ENCODE measurements at places on chromosomes 16 and 17.

DNA sequence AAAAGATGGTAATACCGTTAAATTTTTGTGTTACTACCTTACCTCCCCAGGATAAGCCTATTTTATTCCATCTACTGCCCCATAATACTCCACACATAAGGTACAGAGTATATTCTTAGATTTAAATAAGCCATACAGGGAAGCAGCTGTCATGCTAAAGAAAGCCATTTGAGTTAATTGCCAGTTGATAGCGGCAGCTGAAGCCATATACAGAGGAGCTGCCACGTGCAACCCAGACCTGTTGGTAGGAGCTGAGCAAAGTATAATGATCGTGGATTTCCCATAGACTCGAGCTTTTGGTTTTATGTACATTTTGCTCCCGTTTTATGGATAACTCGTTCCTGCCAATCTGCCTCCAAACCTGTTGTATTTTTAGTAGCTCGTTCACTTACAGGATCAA is 12.0 kb downstream of the CPSF4L start:
- no peak for DNase-seq

- no peak for DNase-seq
Measured at GRCh38 chr16:28491230-28491969, 474 bp downstream of the CLN3 start.

- no peak for DNase-seq
Measured at GRCh38 chr17:40094874-40095273, 5.5 kb downstream of the NR1D1 start.

- DNase-seq = no peak
Measured at GRCh38 chr17:27455236-27455913, 873 bp upstream of the KSR1 start.

GRCh38 chr17:56111706-56112485 is 41.4 kb upstream of the ANKFN1 start:
- peak; percentile 30 for DNase-seq

GRCh38 chr16:79728923-79729240 is 128.3 kb upstream of the MAF start:
- DNase-seq = no peak

DNA sequence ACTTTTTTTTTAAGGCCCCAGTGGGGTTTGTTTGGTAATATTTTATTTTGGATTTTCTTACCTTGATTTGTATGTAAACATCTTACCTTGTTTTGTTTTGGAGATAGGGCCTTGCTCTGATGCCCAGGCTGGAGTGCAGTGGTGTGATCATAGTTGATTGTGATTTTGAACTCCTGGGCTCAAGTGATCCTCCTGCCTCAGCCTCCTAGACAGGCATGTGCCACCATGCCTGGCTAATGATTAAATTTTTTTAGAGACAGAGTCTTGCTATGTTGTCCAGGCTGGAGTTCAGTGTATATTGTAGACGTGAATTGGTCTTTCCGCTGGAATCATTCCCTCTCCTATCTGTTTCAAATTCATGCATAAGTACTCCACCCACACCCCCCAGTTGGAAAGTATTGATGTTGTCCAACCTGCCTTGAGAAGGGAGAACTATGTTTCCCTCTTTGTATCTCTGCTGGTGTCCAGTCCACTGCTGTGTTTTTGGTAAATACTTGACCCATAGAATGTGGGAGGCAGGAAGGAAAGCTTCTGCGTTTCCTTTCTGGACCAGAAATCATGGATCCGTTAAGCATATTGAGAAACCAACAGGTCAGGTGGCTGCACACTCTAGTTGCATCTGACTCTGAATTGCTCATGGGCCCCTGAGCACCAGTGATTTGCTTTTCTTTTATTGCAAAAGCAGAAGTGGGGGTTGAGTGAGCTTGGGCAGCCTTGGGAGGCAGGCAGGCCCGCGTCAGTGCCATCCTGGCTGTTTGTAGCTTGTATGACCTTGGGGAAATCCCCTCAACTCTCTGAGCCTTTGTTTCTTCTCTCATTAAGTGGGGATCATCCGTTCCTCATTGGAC is 25.0 kb downstream of the RMI2 start:
- no peak for DNase-seq

GRCh38 chr17:82933911-82934310 is 94.1 kb upstream of the ZNF750 start:
- DNase-seq = no peak

- no peak for DNase-seq
Measured at GRCh38 chr16:17798716-17799115, 328.0 kb upstream of the XYLT1 start.

GRCh38 chr16:77414752-77415231 is 20.0 kb downstream of the ADAMTS18 start:
- DNase-seq = no peak

- no peak for DNase-seq
Measured at GRCh38 chr16:87936375-87937230, at the start of gene CA5A. Gene CA5A, minus strand, starts transcription at chr16:87936529. Its CDS starts 79 bp downstream, at chr16:87936450.

DNA sequence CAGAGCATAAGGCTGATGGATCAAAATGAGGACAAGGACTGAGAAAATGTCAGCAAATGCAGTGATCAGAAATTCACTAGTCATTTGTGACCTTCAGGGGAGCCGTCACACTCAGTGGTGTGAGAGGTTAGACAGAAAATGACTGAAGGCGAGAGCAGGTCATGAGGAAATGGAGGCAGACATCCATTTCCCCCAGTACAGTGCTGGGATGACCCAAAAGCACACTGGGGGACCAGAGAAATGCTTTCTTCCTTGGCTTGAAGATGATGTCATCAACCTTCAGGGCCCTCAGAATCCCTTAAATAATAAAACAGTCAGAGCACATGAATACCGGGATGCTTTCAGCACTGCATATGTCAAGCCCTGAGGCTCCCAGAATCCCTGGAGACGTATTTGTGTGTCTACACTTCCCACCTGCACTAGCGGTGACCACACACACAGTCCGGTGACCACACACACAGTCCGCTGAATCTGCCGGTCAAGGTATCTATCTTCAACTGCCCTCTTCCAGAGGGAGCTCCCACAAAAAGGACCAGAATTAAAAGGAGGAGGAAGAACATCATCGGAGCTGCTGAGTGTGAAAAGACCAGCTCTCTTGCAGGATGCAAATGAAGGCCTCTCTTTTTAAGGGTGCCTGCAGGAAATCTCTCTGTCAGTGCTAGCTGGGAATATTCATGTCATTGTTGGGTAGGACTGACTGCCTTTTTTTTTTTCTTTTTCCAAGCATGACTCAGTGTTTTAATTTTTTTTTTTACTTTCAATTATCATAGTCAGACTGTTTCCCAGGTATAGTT is 8.2 kb downstream of the UBE2O start:
- DNase-seq = no peak

DNA sequence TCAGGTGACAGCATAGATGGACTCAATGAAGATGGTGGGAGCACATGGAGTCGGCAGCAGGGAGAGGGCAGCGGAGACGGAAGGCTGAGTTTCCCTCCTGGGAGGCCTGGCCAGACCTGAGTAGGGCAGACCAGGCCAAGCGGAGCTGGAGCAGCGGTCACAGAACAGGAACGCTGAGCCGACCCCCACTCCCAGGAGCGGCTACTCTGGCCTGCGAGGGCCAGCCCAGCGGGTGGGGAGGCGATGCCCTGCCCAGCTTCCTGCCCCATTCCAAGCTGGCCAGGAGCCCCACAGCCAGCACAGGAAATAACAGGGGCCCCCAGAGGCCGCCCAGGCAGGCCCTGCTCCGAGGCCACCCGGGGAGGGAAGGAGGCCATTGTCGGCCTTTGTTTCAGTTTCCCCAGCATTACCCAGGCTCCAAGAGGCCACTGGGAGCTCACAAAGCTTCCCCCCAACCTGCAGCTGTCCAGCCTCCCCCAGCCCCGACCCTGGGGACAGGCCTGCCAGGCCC is 79.8 kb downstream of the ZNF423 start:
- DNase-seq = no peak

DNA sequence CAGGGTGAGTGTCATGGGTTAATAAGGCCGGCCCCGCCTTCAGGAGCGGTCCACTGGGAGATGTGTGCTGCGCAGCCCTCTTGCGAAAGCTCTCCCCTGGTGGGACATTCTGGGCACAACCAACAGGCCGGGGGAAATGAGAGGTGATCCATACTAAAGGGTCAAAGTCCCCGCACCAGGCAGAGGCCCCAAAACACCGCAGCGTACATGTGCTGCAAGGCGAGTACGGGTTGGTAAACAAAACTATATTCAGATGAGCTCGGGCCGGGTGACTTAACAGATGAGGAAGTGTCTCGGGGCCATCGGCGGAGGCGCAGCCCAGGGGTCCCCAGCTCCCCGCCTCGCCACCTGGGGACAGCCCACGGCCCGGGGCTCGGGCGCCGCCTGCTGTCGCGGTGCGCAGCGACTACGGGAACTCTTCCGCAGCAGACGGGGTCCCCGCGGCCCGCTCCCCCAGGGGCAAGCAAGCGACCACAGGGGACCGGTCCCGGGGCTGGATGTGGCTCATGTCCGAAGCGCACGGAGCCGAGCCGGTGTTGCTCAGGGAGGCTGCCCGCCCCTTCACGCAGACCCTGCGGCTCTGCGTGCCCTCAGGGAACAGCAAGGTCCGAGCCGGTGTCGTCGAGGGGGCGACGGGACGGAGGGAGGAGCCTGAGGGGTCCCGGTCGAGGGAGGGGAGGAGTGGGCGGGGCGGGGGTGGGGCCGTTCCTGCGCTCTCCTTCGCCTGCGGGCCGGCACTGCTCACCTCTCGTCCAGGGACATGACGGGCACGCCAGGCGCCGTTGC is at the start of gene RAB37:
RAB37 (plus strand) TSS at position 744 of the 786 bp plus-strand sequence; CDS start at position 761, 17 bp downstream.
- DNase-seq = no peak

DNA sequence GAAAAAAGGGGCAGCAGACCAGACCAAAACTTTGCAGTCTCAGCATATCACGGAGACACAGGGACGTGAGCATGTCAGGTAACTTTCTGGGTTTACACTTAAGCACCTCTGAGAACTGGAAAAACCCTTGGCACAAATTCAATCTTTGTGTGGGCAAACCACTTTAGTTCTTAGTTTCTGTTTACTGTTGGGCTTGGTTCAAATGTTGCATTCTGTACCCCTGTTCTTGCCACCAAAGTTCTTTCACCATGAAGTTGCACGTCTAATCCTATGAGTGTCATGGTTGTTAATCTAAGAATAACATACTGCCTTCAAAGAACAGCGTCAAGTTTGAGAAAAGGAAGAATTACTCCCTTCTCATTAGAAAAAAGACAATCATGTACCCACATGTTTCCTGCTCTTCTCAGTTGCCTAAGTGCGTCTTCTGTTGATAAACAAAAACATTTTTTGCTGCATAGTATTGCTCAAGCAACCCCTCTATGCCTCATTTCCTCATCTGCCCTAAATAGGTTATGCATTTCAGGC is 11.6 kb downstream of the KRT33A start:
- no peak for DNase-seq

DNA sequence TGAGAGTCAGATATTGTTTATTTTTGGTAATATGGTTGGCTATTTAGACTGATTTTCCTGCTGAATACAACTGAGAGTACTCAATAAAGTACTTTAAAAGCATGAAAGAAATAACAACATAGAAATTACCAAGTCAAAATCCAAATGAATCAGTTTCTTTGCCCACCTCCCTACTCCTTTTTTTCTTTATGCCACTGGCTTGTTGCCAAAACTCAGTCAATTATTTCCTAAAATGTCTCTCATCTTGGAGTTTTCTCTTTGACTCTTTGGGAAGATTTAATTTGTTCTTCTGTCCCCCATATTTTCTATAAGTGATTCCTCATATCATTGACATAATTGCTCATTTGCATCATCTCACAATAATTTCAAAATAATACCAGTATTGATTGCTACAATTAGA is 2.6 kb upstream of the OMG start:
- DNase-seq = no peak

DNA sequence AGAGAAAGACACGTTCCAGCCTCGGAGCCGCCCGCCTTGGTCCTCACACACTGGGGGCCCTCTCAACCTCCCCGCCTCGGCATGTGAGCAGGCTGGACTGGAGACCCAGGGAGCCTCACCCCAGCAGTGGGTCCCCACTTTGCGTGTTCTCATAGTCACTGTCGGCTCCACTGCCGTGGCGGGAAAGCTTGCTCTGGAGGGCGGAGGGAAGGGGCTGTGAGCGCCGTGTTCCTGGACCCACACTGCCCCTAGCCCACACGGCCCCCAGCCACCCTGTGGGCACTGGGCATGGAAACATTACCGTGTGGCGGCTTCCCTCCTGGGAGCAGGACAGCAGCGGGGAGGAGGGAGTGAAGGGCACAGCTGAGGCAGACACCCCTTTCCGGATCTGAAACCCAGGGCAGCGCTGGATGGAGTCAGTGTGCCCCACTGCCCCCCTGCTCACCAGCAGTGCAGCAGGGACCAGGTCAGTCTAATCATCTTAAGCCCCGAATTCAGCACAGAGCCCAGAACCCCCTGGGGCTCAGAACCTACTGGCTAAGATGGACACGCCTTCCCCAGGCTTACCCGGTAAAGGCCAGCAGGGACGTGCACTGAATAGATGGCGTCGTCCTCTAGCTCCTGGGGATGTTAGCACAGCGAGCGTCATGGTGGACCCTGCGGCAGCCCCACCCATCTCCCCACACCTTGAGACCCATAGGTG is 7.2 kb downstream of the TP53I13 start:
- no peak for DNase-seq

- no peak for DNase-seq
Measured at GRCh38 chr16:57996406-57997175, 3.9 kb downstream of the ZNF319 start.

DNA sequence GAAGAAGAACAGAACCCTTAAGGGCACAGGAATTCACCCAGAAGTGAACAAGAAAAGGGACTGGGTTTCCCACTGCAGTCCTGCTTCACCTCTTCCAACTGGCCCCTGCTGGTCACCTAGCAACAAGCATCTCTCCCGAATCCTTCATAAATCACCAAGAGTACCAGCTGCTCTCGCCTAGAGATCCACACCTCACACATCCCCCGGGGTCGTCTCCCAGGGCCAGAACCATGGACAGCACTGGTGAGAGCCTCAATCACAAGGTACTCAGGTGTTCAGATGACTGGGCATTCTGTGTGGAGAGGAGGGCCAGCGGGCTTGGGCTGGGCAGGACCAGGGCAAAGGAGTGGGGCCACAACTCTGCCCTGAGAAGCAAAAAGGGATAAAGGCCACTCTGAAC is 65.9 kb downstream of the CCT6B start:
- DNase-seq = no peak

GRCh38 chr16:67164599-67165061 is at the start of gene HSF4:
Gene HSF4, plus strand, starts transcription at chr16:67164745. Its CDS starts 67 bp downstream, at chr16:67164812.
- peak; percentile 81 for DNase-seq

DNA sequence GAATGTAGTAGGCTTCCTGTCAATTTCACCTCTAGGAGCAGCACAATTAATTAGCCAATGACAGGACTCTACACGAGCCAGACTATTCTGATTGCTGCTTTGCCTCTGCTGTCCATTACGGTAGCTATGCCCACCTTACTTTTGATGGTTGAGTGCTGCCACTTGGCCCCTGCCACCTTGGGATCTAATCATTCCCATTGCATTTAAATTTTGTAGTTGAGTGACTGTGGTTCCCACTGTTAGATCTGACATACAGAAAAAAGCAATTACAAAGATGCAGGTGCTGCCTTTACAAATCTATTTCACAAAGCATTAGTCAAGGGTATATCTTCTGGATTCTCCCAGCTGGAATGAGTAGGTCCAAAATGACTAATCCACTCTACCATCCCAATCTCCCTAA is 39.9 kb downstream of the CRISPLD2 start:
- no peak for DNase-seq

DNA sequence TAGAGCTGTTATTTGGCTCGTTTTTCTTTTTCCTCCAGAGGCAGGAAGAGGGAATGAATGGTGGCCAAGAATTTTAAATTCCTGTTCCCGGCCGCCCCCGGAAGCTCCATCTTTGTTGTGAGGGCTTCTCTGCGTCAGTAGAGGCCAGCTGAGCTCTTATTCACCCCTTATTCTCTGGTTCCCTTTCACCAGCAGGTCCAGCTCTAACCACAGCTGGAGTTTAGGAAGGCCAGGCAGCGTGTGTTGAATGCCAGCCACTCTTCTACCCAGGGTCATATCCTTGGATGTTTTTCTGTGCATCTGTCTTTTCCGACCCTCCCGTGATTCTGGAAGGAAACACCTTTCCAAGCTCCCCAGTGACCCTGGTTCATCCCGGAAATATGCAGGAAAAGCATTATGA is 570.5 kb downstream of the WWOX start:
- DNase-seq = no peak
